ENCODE measurements at places on chromosomes 1 and 21.
A peak's percentile ranks its signal among the peaks of the same experiment; 100 is the strongest.

DNA sequence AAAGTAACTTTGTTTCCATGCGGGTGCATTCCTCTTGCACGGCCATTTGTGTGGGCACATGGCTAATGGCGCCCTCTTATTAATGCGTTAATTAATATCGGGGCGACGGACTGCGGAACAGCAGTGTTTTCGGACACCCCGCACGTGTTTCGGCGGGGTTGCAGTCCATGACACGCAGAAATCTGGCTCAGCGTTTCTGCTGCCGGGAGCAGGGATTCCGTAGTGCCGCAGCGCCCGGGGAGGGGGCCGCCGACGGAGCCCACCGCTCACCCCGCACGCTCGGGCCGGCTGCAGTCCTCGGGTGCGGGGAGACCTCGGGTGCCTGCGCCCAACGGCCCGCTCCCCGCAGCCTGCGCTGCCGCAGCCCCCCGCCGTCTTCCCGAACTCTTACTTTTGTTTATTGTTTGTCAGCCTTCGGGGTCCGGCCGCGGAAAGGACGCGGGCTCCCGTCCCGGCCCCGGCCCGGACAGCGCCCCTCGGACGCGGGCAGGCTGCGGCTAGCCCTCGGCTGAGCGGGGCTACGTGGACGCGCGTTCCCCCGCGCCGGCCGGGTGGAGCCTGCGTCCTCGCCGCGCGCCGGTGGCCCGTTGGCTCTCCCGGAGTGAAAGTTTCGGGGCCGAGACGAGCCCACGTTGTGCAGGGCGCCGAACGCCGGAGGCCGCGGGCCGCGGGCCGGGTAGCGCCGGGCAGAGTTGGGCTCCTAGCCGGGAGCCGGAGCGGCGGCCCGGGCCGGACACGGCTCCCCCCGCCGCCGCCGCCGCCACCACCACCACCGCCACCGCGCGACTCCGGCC lies 849 bp downstream of the NFIA start:
- peak; percentile 35 for DNase-seq

DNA sequence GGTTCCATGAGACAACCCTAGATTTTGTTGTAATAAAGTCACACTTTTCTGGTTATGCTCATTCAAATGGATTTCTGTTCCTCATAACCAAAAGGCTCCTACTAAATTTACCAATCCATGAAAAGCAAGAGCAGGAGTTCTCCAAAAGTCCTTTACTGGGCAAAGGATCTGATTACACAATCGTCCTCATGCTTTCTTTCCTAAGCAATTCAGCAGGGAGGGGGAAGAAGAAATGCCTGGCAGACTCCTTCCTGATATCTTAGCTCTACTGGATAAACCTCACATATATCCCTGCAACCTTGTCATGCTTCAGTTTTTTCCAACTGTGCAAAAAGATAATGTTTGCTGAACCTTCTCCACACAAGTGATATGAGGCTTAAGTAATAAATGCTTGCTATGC lies 67.6 kb upstream of the GUCA2B start:
- no peak for DNase-seq

DNA sequence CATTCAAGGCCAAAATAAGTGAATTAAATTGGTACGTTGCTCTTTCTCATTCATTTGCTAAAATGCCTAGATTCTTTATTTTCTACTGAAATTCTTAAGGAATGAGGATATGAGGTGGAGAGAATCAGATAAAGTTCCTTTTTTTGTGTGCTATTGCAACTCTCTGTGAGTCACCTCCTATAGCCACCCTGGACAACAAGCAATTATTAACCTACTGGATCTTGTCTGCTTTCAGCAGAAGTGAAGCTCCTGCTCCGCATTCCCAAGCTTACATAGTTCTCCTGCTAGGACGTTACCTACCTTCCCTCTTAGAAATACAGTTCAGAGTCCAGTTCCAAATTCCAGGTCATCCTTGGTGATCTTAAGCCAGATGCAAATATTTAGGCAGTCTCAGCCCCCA lies 4.8 kb upstream of the KCNJ6 start:
- DNase-seq, result no peak

DNA sequence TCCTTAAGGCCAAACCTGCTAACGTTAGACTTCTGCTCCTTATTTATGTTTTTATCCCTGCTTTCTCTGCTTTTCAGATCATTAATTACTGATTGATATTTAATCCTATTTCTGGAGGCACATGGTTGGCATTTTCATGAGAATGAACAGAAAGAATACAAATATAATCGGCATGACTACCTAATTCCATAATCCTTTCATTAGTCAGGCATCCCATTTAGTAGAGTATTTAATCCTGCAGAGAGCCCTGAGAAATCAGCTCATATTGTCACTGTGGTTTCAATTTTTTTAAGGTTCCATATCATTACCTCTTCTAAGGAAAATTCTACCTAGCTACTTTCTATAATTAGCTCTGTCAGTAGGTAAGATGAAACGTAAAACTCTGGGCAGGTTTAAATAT lies 238.8 kb downstream of the NCAM2 start:
- DNase-seq, result no peak

GRCh38 chr21:17044696-17045095 lies 468.1 kb upstream of the CXADR start:
- no peak for DNase-seq

DNA sequence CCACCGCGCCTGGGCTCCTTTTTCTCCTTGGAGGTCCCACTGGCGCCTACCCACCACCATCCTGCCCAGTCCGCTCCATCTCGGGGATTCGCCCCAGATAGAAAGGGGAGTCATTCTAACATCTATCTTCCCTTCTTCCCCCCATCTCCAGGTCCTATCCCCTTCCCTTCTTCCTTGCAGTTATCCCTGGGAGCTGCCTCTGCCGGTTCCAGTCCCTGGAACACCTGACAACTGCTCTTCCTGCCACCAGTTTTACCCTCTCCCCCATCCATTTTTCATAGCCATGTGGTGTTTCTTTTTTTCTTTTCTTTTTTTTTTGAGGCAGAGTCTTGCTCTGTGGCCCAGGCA lies 12.0 kb upstream of the COL16A1 start:
- DNase-seq, result no peak

DNA sequence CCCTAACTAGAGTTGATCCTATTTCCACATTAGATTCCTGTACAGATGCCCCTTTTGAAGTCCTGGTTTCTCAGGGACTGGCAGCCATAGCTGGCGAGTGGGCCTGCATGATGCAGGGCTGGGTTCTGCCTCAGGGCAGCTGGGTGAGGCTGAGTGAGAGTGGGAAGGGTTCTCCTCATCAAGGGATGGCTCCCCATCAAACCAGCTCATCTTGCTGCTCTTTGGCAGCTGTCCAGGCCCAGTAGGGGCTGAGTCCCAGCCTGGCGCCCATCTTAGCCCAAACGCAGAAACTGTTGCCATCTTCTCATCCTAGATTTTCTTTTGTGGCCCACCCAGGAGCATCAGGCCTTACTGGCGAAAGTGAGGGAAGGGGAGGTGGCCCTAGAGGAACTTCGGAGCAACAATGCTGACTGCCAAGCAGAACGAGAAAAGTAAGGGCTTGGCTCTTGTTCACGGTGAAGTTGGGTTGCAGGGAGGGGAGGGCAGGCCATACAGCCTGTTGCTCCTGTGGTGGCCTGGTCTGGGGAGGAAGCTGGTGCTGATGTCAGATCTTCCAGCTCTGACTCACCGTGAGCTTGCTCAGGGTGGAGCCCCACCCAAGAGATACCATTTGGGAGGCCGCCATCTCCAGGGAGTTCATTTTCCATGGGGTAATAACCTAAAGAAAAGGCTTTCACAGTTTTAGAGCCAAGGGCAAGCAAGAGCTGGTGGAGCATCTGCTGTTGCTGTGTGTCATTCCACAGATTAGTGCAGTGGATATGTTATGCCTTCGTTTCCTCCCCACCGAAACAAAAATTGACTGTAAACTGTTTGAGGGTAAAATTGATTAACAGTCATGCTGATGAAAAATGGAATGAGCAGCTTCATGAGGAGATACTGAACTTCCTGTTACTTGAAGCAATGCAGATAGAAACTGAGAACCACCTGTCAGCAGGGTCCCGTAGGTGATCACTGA lies 34.7 kb downstream of the TUFT1 start:
- DNase-seq, result no peak

DNA sequence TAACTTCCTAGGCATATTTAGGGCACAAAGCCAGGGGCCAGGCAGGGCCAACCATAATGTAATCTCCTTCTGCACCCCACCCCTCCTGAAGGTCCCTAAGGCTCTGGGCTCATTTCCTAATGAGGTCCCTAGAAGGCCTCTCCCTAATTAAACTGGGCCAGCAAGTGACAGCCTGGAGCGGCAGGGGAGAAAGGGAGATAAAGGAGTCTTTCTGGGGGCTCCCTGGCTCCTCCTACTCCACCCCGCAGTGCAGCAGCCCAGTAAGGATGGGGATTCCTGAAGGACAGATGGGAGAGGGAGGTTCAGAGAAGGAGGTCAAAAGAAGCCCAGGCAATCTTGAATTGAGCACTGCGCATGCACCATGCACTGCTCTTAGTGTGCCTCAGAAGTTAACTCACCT lies 12.8 kb downstream of the LRP8 start:
- no peak for DNase-seq

DNA sequence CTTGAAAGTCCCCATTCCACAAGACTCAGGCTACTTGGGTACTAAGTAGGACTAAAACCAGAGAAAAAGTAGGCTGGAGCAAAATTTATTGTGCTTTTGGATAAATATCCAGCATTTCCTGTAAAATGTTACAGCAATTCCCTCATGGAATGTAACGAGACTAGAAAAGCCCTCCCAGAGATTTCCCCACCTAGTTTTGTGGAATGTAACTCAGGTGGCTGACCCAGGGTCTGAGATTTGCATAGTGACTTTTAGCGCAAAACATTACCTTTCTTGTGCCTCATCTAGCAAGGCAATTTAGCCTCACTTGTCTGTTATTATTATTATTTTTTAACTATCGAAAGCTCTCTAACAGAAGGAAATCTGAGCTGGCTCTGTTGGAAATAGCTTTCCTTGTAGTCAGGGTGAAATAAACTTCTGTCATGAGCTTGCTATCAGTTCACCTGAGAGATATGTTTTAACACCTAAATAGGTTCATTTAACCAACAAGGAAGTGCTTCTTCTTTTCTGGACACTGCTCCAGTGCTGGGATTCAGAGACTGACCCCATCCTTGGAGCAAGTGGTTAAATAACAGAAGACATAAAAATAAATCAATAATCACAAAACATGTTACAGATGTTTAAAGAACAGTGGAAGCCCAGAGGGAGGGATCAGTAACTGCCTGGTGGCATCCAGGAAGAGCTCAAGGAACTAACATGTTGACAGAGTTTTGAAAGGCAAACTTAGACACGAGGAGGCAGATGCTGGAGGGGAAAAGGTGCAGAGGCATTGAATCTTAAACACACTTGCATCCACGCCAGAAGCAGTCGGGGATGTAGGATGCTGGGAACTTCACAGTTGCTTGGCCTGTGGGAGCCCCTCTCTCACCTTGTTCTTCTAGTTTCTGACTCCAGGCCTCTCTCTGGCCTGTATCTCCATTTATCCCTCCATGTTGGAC lies 68.3 kb upstream of the RHOU start:
- DNase-seq, result no peak

- no peak for DNase-seq
Observed at GRCh38 chr1:231021540-231022031, 18.5 kb downstream of the FAM89A start.

DNA sequence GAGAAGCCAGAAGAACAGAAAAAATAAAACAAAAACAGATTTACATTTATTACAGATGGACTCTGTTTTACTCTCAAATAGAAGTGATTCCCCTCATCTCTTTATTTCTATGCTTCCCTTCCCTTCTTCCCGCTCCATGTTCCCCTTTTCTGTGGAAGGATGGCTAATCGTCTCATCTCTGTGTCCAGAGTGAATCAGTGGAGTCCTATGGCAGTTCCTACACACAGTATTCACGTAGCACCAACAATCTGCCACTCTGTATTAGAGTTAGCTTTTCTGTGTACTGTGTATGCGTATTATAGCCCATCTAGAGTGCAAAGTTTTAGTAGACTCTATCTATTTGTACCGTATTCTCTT lies 6.8 kb upstream of the ERO1B start:
- no peak for DNase-seq

- DNase-seq, result peak; percentile 48
Observed at GRCh38 chr1:198681831-198682759, 43.3 kb downstream of the PTPRC start.

GRCh38 chr1:159924025-159924790 lies 1.1 kb downstream of the TAGLN2 start:
- peak; percentile 83 for DNase-seq

DNA sequence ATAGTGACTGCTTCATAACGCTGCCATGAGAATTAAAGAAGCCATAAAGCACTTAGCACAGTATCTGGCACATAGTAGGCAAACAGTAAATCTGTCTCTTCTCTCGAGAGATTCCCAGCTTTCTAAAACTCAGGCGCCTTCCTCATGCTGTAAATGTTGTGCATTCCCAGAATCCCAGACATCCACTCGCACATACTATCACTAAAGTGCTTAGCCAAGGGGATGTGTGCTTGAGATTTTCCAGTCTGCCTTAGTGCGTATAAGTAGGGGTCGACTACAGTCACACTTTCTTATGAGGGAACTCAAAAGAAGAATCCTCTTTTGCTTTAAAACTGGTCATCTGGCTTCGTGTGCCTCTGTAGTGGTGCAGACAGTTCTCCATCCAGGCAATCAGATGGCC lies 98.6 kb upstream of the SPATA6 start:
- DNase-seq, result no peak

- no peak for DNase-seq
Observed at GRCh38 chr1:203121186-203122015, 6.1 kb upstream of the ADORA1 start.

DNA sequence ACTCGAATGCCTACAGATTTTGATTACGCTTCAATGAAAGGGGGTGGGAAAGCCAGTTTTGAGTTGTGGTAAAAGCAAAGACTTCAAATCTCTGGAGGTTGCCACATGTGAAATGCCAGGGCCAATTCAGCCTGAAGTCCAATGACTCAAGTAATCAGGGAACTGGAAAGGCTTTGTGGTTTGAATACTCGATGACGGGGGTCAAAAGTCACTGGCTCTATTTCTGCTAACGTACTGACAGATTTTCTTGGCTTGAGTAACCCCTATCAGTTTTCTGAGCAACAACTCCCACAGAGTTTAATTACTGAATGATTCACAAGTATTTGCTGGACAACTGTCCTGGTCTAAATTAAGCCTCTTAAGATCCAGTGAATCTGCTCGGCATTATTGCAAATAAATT lies 152.2 kb downstream of the SIPA1L2 start:
- no peak for DNase-seq

Measured in testis (tissue), 5 donors.